B cell (primary cell): ENCODE measurements at places on chromosomes 3 and 15. TPM values are rescaled to one million over a fixed set of nuclear protein-coding genes. Genes with fewer than 3 reads are reported as not detected.

DNA sequence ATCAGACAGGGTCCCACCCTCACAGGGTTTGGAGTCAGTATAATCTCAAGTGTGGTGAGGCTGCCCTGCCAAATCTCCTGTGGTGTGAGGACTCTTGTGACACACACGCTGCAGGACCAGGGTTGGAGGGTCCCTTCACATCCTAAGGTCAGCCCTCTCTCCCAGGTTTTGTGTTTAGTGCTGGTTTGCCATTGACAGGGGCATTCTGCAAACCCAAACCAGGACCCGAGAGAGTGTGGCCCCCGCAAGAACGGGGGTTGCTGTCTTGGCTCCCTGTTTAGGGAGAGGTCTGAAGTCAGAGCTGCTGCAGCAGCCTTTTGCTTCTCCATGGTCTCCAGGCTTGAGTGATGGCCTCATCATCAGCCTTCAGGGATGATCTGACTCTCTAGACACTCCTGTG lies 14.7 kb downstream of the FAM107A start:
- DNase-seq: no peak

GRCh38 chr3:59660852-59661625 lies 611.2 kb upstream of the CFAP20DC start:
- DNase-seq: no peak

The NUP210 gene
- 76.9 and 114 TPM in 2 replicates for polyA plus RNA-seq

The CHSY1 gene
- polyA plus RNA-seq: 4.7 and 7.4 TPM in 2 replicates

The NPAP1 gene
- not detected in 2 replicates for polyA plus RNA-seq
